Right renal cortex interstitium (tissue), 3 donors: ENCODE measurements at places on chromosomes 6 and 20.
A peak's percentile ranks its signal among the peaks of the same experiment; 100 is the strongest.

GRCh38 chr6:158506601-158507000, 53.3 kb upstream of the TMEM181 start:
- no peak for DNase-seq

GRCh38 chr6:30787954-30788353, 43.6 kb upstream of the IER3 start:
- no peak for DNase-seq

GRCh38 chr6:31180500-31180899, 10.0 kb upstream of the POU5F1 start:
- no peak for DNase-seq

DNA sequence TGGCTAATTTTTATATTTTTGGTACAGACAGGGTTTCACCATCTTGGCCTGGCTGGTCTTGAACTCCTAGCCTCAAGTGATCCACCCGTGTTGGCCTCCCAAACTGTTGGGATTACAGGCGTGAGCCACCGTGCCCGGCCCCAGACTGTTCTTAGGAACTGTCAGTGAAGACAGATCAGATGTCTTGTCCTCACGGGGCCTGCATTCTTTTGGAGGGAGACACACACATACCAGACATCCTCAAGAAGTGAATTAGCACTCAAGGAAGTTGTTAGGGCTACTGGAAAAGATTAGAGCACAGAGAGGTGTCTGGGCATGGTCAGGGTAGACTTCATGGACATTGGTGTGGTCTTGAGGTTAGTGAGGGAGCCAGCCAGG, 10.3 kb upstream of the LPIN3 start:
- no peak for DNase-seq

- DNase-seq = no peak
Measured at GRCh38 chr6:55617272-55617671, 38.3 kb upstream of the HMGCLL1 start.

- no peak for DNase-seq
Measured at GRCh38 chr6:7647504-7647903, 57.5 kb downstream of the SNRNP48 start.

DNA sequence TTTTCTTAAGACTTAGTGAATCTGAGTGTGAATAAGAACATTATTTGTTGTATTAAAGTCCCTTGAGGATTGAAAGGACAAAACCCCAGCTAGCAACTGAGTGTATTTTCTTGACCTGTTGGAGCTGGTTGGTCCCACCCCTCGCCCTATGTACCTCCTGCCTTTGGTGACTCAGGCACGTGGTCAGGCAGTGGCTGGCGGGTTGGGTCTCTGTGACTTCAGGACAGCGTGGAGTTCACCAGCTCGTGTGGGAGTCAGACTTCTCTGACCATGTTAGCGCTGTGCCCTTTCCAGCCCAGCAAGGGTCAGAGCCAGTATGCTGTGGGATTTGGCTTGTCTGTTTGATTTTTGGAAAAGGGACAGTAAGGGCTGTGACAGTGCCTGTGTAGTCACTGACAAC, 93.7 kb downstream of the SSR1 start:
- DNase-seq = no peak

DNA sequence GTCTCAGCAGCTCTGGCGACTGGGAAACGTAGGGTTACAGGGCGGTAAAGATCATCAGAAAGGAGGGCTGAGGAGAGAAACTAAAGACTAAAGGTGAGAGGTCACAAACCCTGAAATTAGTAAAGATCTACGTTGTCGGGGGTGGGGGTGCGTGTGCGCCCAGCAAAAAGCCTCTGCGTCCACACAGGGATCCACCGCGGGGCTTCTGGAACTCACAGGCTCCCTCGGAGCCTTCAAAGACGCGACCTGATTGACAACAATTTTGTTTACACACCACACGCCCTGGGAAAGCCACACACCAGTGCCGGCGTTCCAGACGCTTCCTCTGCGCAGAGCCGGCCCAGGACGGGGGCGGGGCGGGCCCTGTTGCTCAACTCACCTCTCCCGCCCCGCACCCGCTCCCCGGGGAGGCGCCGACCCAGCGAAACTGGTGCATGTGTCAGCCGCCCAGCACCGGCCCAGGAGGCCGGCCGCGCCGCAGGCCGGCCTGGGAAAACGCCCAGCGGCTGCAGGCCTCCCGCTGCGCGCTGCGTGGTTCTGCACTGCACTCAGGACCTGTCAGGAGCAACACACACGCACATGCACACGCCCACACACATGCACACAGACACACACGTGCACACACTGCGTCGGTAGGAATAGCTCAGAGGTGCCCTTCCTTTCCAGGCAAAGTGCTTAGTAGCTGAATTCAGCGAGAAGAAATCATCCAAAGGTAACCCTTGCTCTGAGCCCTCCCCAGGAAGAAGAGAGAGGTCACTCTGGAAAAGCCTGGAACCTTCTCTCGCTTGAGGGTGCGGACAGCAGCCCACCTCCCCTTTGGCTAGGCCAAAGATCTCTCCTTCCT, 57.2 kb upstream of the ARID1B start:
- peak; percentile 41 for DNase-seq

- no peak for DNase-seq
Measured at GRCh38 chr6:44444853-44445252, 57.3 kb downstream of the CDC5L start.

DNA sequence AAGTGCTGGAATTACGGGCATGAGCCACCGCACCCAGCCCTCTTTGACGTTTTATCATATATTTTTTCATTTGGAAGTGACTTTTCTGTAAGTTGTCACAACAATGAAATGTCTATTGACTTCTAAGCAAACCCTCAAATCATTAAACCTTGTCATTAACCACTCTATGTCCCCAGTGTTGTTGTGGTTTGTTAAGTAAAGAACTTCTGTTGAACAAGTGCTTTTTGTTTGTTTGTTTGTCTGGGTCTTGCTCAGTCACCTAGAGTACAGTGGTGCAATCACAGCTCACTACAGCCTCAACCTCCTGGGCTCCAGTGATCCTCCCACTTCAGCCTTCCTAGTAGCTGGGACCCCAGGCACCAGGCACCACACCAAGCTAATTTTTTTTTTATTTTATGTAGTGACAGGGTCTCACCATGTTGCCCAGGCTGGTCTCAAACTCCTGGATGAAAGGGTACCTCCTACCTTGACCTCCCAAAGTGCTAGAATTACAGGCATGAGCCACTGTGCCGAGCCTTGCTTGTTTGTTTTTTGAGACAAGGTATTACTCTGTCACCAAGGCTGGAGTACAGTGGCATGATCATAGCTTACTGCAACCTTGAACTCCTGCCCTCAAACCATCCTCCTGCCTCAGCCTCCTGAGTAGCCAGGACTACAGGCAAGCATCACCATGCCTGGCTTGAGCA, 57.6 kb upstream of the LOC128125822 start:
- no peak for DNase-seq

DNA sequence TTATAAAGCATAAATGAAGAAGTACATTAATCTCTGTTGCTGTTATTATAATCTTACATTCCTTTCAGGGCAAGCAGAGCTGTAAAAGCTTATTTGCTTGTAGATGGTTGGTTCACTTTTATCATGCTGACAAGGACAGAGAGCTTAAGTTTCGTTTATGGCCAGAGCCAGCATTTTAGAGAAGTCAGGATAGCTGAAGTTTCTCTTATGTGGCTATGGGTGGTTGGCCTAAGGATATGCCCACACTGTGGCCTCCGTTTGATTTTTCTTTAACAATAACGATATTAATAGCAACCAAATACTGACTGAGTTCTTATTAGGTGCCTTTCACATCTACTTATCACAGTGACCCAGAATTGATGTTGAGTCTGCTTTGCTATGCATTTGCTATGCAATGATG, 78.5 kb downstream of the FARS2 start:
- no peak for DNase-seq

- no peak for DNase-seq
Measured at GRCh38 chr6:111533087-111533784, 50.2 kb upstream of the REV3L start.

- DNase-seq = no peak
Measured at GRCh38 chr20:4795394-4795793, 73.7 kb downstream of the PRND start.

GRCh38 chr6:140708441-140708840, 1334.0 kb upstream of the CITED2 start:
- DNase-seq = no peak

DNA sequence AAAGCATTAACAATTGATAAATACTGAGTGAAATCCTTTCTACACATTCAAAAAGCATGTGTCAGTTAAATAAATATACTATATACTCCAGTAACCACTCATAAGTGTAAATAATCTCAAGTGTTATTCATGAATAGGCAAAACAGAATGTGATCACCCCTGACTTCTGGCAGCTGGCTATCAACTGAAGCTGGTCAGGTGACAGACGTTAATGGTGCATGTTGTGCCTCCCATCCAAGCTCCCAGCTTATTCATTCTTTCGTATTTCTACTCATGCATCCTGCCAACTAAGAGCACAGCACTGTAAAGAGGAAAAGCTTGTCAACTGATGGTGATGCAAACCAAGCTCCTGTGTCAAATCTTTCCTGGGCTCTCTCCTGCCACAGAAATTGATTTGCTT, 7.7 kb downstream of the PSMB1 start:
- DNase-seq = no peak

GRCh38 chr6:40755749-40756452, 168.7 kb upstream of the LRFN2 start:
- no peak for DNase-seq

DNA sequence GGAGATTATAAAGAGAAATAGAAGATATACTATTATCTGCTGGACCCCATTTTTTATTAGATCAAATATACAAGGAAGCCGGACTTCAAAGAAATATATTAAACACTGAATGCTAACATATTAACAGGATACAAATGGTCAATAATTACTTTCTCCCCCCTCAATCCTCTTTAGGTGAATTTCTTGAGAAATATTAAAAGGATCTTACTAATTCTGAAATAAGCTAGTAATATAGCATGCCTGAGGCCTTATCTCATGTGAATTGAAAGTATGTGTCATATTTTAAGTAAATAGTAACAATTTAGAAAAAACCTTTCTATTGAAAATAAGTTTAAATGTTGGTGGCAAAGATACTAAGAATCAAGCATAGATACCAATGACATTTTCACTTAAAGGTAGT, 954.7 kb upstream of the MAN1A1 start:
- DNase-seq = no peak

- DNase-seq = peak; percentile 47
Measured at GRCh38 chr20:878511-879307, 37.4 kb downstream of the ANGPT4 start.

- DNase-seq = no peak
Measured at GRCh38 chr6:21501815-21502214, 91.7 kb upstream of the SOX4 start.

- DNase-seq = no peak
Measured at GRCh38 chr20:56574531-56575142, 41.6 kb downstream of the FAM209B start.

GRCh38 chr6:44529146-44529905, 141.8 kb downstream of the CDC5L start:
- DNase-seq = no peak

- no peak for DNase-seq
Measured at GRCh38 chr6:8065519-8065911, 1.3 kb upstream of the BLOC1S5 start.

- DNase-seq = no peak
Measured at GRCh38 chr20:16488086-16488485, 85.2 kb downstream of the KIF16B start.

- no peak for DNase-seq
Measured at GRCh38 chr20:33828326-33828844, 17.2 kb downstream of the CHMP4B start.

- no peak for DNase-seq
Measured at GRCh38 chr6:56172144-56172543, 75.2 kb downstream of the COL21A1 start.

GRCh38 chr6:87968435-87969278, 79.0 kb upstream of the SPACA1 start:
- DNase-seq = no peak

GRCh38 chr20:49545572-49545971, 22.4 kb downstream of the PTGIS start:
- DNase-seq = no peak

GRCh38 chr6:30149234-30149633, 11.8 kb downstream of the TRIM10 start:
- no peak for DNase-seq

- DNase-seq = no peak
Measured at GRCh38 chr20:63027922-63028389, 21.2 kb upstream of the BHLHE23 start.

DNA sequence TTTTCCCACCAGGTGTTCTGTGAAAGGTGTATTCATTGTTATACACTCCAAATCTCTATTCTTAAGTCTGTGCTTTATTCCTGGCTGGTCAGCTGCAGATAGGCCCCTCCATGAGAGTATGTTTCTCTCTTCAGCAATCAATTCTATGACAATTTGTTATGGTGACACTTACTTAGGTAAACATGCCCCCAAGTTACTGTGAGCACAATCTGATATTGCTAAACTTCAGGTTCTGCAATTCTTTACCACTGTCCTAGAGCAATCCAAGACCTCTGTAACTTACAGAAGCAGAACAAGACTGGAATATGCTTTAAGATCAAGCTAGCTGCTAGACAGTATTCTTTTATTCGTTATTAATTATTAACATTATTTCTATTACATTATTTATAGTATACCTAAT, 391.9 kb downstream of the FRK start:
- DNase-seq = no peak

DNA sequence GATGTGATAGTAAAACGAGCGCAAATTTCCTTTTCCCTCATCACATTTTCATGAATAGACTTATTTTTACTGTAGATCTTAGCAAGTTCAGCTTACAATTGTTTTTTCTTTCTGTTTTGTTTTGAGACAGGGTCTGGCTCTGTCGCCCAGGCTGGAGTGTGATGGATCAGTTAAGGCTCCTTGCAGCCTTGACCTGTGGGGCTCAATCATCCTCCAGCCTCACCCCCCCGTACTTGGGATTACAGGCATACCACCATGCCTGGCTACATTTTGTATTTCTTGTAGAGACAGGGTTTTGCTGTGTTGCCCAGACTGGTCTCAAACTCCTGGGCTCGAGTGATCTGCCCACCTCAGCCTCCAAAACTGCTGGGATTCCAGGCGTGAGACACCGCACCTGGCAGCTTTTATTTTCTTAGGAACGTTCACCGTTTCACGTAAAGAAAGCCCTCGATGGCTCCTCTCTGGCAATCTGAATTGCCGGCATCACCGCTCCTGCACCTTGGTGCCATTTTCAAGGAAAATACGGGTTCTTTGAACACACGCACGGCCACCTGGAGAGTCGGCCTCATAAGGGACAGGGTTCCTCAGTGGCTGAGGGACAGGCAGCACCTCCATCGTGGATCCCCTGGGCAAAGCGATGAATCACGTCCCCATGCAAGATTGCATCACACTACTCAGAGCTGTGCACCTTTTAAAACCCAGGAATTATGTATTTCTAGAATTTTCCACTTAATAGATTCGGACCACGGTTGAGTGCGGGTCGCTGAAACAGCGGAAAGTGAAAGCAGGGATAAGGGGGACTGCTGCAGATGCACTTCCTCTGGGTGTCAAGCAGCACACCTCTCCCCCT, 78.7 kb downstream of the IRF4 start:
- DNase-seq = no peak

DNA sequence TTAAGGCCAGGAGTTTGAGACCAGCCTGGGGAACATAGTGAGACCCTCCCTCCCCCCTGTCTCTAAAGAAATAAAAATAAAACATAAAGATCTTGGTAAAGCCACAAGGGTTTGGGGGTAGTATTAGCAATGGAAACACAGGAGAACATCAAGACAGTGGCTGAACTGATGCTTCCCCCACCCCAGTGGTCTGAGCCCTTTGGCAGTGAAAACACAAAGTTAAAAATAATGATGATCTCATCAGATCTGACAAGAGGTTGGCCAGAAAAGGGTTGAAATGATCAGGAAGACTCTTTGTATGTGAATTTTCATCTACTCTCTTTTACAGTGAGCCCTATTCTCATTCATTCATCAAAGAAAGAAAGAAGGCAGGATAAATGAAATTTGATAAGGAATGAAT, 93.7 kb downstream of the KCNB1 start:
- DNase-seq = no peak
